Activated effector memory CD4-positive, alpha-beta T cell treated with anti-CD3 and anti-CD28 coated beads, Interleukin-2, amount 50 U/mL, for 16 hours (primary cell): ENCODE measurements at places on chromosomes 7 and 10.

GRCh38 chr10:128950916-128951275 is 516.1 kb upstream of the MGMT start:
- DNase-seq, result no peak

GRCh38 chr7:26441002-26441521 is 149.4 kb downstream of the SNX10 start:
- no peak for DNase-seq

DNA sequence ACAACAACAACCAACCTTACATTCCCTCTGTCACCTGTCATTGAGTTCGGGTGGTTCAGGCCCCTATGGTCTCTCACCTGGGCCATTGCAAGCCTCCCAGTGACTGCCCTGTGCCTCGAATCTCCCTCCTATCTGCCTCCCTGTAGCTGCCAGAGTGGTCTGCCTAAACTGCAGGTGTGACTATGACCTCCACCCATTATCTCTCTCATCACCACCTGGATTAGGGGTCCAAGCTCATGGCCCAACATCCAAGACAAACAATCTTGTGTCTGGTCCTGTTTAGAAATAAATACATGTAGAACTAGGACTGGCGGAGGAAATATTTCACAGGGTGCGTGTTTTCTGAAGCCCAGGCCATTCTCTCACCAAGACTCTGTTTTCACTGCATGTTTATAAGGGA is 146.6 kb downstream of the HERPUD2 start:
- no peak for DNase-seq

- peak; percentile 64 for DNase-seq
Measured at GRCh38 chr10:8047452-8048280, 6.8 kb upstream of the GATA3 start.

DNA sequence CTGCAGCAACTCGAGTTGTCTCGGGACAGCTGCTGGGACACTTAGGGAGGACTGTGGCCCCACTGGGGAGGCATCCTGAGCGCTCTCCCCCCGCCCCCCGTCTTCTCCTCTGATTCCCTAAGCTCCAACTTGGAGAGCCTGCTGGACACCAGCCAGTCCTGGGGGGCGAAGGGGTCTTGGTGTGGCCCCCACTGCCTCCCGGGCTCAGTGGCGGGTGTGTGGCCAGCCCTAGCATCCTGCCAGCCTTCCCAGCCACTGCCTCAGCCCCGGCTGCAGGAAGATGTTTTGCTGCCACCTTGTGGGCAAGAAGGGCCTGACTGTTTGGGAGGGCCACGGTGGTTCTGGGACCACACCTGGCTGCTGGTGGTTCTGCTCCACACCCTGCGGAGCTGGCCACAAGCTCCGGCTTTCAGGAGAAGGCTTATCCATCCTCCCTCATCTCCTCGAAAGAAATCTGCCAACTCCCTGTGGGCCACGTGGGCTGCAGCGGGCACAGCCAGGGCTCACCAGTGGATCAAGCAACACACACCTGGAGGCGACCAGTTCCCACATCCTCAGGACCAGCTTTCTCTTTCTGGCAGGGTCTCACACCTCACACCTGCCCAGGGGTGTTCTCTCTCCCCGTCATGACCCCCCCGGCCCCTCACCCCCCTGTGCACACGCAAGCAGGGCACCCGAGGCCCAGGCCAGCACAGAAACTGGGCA is 24.8 kb downstream of the AGAP3 start:
- DNase-seq, result peak; percentile 90

GRCh38 chr7:13727279-13727678 is 262.2 kb downstream of the ETV1 start:
- DNase-seq, result no peak

DNA sequence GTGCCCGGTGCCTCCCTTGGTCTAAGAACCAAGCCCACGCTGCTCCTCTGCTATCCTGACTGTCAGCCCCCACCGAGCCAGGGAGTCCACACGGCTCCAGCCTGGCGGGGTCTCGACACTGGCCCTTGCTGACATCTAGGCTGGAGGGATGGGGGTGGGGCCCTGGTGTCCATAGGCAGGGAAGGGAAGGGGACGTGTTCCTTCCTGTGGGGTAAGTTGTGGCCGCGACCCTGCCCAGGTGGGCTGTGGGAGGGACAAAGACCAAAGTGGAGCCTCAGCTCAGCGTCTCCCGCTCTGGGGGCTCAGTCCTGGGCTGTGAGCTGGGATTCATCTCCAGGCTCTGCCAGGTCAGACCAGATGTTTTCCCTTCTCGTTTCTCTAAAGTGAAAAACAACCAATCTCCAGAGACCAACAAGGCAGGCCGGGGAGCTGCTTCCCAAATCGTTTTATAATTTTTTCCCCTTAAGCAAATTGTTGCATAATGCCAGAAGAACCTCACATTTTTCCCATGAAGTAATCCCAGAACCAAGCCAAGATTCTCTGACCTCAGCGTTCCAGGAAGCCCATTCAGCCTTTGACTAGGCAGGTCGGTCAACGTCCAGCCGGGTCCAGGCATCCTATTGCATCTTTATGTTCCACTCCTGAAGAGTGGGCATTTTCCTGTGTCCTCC is 101.2 kb downstream of the RGS10 start:
- DNase-seq, result no peak

- peak; percentile 53 for DNase-seq
Measured at GRCh38 chr7:44060948-44061644, 4.3 kb downstream of the PGAM2 start.
